ENCODE measurements at places on chromosomes 11 and 22. TPM values are rescaled to one million over a fixed set of nuclear protein-coding genes. Genes with fewer than 3 reads are reported as not detected.

DNA sequence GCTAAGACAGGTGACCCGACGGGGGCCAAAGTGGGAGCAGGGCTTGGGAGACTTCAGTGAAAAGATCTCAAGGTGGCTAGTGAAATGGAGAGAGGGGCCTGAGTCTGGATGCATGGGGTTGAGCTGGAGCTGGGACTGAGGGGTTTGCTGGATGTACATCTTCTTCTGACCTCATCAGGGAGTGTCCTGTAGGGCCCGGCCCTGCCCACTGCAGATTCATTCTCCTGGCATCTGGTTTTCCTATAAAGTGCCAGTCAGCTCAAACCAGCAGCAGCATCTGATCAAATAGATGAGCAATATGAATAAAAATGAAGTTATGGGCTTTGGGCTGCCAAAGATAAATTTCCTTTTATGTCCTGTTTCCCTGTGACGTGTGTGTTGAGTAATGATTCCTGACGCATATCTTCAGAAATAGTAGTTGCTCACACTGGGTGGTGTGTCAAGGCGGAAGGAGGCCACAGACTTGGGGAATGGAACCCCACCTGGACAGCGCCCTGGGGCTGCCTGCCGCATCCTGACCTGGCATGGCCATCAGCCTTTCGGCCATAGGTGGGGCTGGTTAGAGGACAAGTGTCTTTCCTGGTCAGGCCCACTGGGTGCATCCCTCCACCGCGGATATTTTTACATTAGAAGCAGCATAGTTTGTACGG is 135.4 kb downstream of the OSBP2 start:
- H3K27me3 ChIP-seq, result no peaks in the 10 kb centered on the region
- H3K4me1 ChIP-seq, result no peaks in the 10 kb centered on the region
- no peaks in the 10 kb centered on the region for H3K36me3 ChIP-seq
- DNase-seq, result no peak
- no peak overlapping the region for H3K4me3 ChIP-seq

The CLDN5 gene
- total RNA-seq, result 46.9 TPM

DNA sequence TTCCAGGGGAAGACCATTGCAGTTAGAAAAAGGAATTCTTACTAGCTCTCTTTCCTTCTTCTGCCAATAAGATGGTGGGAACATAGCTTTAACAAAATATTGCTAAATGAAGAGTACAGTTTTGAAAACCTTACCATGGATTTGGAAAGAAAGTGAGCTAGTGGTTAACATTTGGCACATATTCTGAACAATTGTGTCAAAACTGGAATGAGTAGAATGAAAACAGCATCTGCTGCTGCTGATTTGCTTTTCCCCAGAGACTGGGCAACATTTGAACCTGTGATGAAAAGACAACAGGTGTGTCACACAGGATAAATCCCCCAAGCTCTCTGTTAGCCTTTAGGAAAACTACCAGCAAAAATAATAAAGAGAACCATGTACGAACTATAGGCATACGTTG is 761.4 kb downstream of the KCNA4 start:
- no peak overlapping the region for H3K27ac ChIP-seq
- H3K4me1 ChIP-seq, result no peaks in the 10 kb centered on the region
- no peaks in the 10 kb centered on the region for H3K36me3 ChIP-seq
- DNase-seq, result no peak
- H3K4me3 ChIP-seq, result no peak overlapping the region

DNA sequence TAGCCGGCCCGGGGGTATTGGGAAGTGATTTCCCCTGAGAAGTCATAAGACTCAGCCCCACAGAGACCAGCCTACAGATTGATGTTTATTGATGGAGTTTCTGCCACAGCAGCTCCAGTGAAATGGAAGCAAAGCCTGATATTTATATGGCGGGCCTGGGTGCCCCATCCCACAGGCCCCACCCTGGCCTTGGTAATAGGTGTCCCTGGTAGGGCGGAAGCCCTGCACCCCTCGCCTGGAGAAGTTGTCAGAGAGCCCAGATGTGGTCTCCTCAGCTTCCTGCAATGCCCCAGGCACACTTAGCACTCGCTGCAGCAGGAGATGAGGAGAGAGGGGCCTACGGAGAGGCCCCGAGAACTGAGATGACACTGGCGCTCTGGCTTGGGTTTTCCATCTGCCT is 107.4 kb downstream of the MORC2 start:
- no peaks in the 10 kb centered on the region for H3K36me3 ChIP-seq
- no peak for DNase-seq
- H3K27ac ChIP-seq, result no peak overlapping the region

The TMEM45B gene
- 11.0 TPM for total RNA-seq

DNA sequence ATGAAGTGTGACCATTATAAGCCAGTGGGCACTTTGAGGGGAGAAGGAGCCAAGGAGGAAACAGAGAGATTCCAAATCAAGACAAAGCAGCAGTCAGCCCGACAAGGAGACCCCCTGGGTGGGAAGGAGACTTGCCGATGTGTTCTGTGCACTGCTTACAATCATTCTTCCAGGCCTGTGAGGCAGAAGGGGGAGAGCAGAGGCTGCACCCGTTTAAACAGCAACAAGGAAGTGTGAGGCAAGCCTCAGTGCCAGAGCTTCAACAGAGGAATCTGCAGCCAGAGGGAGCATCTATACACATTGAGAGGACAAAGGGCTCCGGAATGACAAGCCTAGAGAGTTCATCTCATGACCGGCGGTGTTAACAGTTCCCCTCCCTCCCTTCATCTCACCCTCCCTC is 121.1 kb downstream of the NXPE2 start:
- H3K4me1 ChIP-seq, result no peaks in the 10 kb centered on the region
- H3K36me3 ChIP-seq, result no peaks in the 10 kb centered on the region
- DNase-seq, result no peak
- H3K4me3 ChIP-seq, result no peak overlapping the region
- no peak overlapping the region for H3K27ac ChIP-seq

- H3K27ac ChIP-seq, result no peak overlapping the region
- H3K4me1 ChIP-seq, result peaks cover 2% of the 10 kb centered on the region
- no peak for DNase-seq
- no peaks in the 10 kb centered on the region for H3K36me3 ChIP-seq
Observed at GRCh38 chr22:20247010-20247505, 21.1 kb downstream of the RTN4R start.

The MUC2 gene
- total RNA-seq, result not detected

DNA sequence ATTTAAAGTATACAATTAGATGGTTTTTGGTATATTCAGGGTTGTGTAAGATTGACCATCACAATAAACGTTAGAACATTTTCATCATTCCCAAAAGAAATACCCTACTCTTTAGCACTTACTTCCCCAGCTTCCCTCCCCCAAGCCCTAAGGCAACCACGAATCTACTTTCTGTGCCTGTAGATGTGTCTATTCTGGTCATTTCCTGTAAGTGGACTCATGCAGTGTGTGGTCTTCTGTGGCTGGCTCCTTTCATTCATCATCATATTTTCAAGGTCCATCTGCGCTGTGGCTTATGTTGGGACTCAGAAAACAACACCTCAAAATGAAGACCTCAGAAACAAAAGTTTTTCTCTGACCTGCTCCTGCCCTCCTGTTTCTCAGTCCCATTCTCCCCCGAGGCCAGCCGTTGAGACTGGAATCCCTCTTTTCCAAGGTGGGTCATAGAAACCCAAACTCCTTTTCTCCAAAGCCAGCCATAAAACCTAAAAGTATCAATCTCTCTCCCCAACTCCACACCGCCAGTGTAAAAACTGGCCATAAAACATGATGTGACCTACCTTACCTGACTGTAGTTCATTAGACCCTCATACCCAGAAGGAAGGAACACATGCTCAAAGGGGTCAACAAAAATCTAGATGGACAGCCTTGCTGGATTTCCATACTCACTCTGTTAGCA is 12.9 kb upstream of the TMPRSS13 start:
- no peak overlapping the region for H3K27ac ChIP-seq
- no peaks in the 10 kb centered on the region for H3K36me3 ChIP-seq
- no peak for DNase-seq
- no peaks in the 10 kb centered on the region for H3K27me3 ChIP-seq

The MYRF gene
- total RNA-seq, result 0.77 TPM

GRCh38 chr11:57049749-57050148 is 61.0 kb downstream of the OR5AK2 start:
- no peak for DNase-seq
- no peak overlapping the region for H3K27ac ChIP-seq
- no peaks in the 10 kb centered on the region for H3K4me1 ChIP-seq
- H3K27me3 ChIP-seq, result no peaks in the 10 kb centered on the region

The GGT5 gene
- total RNA-seq, result 39.7 TPM

The LRRN4CL gene
- total RNA-seq, result 8.0 TPM

- H3K36me3 ChIP-seq, result no peaks in the 10 kb centered on the region
- H3K4me1 ChIP-seq, result no peaks in the 10 kb centered on the region
- H3K27me3 ChIP-seq, result no peaks in the 10 kb centered on the region
Observed at GRCh38 chr11:92845805-92846204, 123.6 kb upstream of the MTNR1B start.

The SELENOO gene
- 51.8 TPM for total RNA-seq

GRCh38 chr11:86571273-86571948 is 101.0 kb downstream of the ME3 start:
- no peak for DNase-seq
- H3K27ac ChIP-seq, result no peak overlapping the region
- H3K4me1 ChIP-seq, result no peaks in the 10 kb centered on the region

The NAT10 gene
- 34.7 TPM for total RNA-seq

DNA sequence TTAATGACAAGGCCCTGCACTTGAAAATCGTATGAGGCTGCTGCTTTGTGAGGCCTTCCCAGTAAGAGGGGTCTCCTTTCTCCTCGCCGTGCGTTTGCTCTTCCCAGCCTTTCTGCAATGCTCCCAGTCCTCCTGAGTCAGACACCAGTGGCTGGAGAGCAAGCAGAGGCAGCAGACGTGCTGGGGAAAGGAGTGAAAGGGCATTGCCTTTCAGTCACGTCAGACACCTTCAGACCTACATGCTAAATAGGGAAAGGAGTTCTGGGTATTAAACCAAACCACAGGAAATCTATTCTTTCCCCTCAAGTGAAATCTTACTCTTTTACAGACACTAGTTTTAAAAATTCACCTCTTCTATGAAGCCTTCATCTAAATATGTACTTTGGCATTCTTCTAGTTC is 274.8 kb downstream of the NTM start:
- H3K27me3 ChIP-seq, result no peaks in the 10 kb centered on the region
- H3K4me3 ChIP-seq, result no peak overlapping the region
- no peaks in the 10 kb centered on the region for H3K4me1 ChIP-seq
- DNase-seq, result no peak

- H3K27me3 ChIP-seq, result peaks cover 53% of the 10 kb centered on the region
- H3K4me1 ChIP-seq, result no peaks in the 10 kb centered on the region
- peak overlapping the region; percentile 6 for H3K4me3 ChIP-seq
- H3K36me3 ChIP-seq, result no peaks in the 10 kb centered on the region
- DNase-seq, result no peak
Observed at GRCh38 chr11:128687321-128687720, 6.6 kb upstream of the FLI1 start.

DNA sequence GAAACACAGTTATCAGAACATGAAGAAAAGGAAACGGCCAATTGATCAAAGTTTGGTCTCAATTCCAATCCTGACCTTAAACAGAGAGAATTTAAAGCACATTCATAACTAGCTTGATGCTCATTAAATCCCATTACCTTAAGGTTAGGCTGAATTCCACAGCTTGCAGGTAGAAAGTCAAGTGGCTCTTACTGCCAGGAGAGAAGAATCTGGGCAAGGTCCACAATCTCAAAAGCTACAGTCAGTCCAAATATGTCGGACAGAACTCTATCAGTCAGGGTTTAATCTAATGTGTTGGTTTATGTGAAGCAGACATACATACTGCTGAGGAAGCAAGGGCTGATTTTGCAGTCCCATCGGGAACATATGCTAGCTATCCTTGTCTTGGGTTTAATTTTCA is 348.8 kb downstream of the SOX6 start:
- H3K4me1 ChIP-seq, result no peaks in the 10 kb centered on the region
- H3K27me3 ChIP-seq, result no peaks in the 10 kb centered on the region
- H3K4me3 ChIP-seq, result no peak overlapping the region
- no peak for DNase-seq

DNA sequence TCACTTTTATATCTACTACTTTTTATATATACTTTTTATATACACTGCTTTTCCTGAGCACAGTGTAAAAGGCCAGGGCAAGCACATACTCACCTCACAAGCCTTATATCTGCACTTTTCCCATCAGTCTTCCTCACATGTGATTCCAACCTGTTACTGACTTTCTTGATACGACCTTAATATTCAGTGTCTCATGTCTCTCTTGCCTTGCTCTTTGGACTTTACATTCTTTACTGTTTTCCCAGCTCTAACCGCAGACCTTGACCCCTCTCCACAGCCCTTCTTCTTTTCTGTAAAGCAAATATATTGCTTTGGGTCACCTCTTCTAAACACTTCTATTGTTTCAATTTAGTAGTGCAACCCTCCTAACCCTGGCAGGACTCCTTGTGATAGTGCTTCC is 353.1 kb upstream of the ANO5 start:
- no peaks in the 10 kb centered on the region for H3K4me1 ChIP-seq
- no peak for DNase-seq
- H3K27me3 ChIP-seq, result no peaks in the 10 kb centered on the region
- no peak overlapping the region for H3K4me3 ChIP-seq

DNA sequence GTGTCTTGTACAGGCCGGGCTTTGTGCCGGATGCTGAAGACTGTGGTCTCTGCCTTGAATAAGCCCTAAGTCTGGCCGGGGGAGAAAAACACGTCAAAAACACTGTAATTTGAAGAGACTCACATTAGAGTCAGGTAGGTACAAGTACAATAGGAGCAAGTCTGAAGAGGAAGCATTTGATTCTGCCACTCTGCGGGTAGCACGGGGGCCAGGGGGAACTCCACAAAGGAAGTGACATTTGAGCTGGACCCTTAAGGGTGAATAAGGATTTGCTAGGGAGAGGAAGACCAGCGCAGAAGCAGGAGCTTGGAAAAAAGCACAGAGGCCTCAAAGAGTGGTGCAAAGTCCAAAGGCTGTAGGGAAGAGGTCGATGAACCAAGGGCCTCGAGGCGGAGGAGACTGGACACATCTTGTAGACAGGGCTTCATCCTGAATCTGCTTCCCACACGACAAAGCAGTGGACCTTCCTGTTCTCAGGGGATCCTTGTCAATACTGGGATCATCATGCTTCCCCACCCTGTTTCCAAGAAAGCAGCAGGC is 38.7 kb downstream of the BUD13 start:
- no peak overlapping the region for H3K27ac ChIP-seq
- no peaks in the 10 kb centered on the region for H3K4me1 ChIP-seq

DNA sequence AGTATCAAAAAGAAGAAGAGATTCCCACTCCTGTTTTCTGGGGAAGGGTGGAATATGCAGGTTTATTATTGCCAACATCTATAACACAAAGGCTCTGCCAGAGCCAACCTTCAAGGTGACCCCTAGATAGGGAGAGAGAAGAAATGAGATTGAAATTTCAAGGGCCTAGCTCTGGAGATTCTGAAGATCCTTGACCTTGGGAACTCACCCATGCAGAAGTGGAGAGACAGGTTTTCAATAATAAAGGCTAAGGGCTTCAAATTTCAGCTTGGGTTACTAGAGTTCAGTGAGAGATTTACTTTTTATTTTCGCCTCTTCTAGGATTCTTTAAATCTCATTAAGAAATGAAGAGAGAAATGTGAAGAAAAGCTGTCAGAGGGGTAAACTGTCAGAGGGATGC is 98.4 kb downstream of the CD44 start:
- H3K36me3 ChIP-seq, result no peaks in the 10 kb centered on the region
- H3K4me1 ChIP-seq, result no peaks in the 10 kb centered on the region
- no peak overlapping the region for H3K27ac ChIP-seq
- H3K4me3 ChIP-seq, result no peak overlapping the region
- no peak for DNase-seq
- no peaks in the 10 kb centered on the region for H3K27me3 ChIP-seq

GRCh38 chr22:46425016-46425415 is 89.5 kb downstream of the TRMU start:
- no peak overlapping the region for H3K4me3 ChIP-seq
- H3K36me3 ChIP-seq, result no peaks in the 10 kb centered on the region
- no peak for DNase-seq
- H3K27ac ChIP-seq, result no peak overlapping the region
- H3K4me1 ChIP-seq, result peaks cover 6% of the 10 kb centered on the region
